H9 (cell line): ENCODE measurements at places on chromosomes 7 and 10. TPM values are rescaled to one million over a fixed set of nuclear protein-coding genes. Genes with fewer than 3 reads are reported as not detected.

DNA sequence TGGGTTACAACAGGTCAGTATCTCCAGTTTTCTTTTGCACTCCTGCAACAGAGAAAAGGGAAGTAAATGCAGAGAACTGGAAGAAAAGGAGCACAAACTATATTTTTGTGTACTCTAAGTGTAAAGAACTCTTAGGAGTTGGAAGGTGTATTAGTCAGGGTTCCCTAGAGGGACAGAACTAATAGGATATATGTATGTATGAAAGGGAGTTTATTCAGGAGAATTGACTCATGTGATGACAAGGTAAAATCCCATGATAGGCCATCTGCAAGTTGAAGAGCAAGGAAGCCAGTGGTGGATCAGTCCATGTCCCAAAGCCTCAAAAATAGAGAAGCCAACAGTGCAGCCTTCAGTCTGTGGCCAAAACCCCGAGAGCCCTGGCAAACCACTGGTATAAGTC lies 22.6 kb upstream of the RAB18 start:
- no peaks in the 10 kb centered on the region for H3K36me3 ChIP-seq
- no peaks in the 10 kb centered on the region for H3K27me3 ChIP-seq
- H3K4me3 ChIP-seq = no peak overlapping the region
- DNase-seq = no peak

The GRID2IP gene
- total RNA-seq = 1.7 TPM in 2 replicates

The STEAP1 gene
- 3.7 and 4.1 TPM in 2 replicates for total RNA-seq

DNA sequence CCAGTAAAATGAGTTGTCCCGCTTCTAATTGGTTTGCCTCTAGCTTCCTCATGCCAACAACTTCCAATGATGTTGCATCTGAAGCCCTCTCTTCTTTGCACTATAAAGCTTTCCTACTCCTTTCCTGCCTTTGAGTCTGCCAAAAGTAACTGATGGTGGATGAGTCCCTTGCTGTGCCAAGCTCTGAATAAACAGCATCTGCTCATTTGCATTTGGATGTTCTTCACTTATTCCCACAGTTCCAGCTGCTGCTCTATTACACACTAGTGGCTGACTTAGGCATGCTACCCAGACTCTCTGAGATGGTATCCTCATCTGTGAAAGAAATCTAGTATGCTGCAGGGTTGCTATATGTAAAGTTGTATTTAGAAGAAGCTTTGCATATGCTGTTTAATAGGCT lies 24.9 kb downstream of the SFR1 start:
- no peak overlapping the region for H3K4me3 ChIP-seq
- H3K27ac ChIP-seq = no peak overlapping the region
- H3K4me1 ChIP-seq = peaks cover 3% of the 10 kb centered on the region; the same call in 1 of the 2 replicates
- DNase-seq = no peak
- no peaks in the 10 kb centered on the region; the same call in 1 of the 2 replicates for H3K27me3 ChIP-seq

DNA sequence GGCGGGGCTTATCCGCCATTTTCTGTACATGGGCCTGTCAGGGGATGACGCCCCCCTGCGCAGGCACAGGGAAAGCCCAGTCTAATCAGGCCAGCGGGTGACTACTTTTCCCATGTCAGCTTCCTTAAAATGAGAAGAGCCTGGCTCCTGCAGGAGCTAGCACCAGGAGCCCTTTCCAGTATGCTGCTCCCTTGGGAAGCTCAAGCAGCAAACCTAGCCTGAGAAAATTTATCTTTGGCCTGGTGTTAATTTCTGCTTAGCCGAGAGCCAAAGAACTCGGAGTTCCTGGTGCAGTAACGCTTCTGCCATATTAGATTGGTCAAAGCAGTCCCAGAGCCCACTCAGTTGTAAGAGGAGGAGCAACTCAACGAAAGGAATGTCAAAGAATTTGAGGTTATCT lies 239.0 kb upstream of the PHYHIPL start:
- no peaks in the 10 kb centered on the region for H3K27me3 ChIP-seq
- H3K4me3 ChIP-seq = no peak overlapping the region
- H3K27ac ChIP-seq = no peak overlapping the region

DNA sequence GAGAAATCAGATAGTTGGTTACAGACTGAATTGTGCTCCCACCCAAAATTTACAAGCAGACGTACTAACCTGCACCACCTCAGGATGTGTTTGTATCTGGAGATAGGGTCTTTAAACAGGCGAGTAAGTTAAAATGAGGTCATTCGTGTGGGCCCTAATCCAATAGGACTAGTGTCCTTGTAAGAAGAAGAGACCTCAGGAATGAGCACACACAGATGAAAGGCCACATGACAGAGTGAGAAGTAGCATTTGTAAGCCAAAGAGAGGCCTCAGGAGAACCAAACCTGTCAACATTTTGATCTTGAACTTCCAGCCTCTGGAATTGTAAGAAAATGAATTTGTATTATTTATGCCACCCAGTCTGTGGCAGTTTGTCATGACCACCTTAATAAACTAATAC lies 149.5 kb upstream of the VWC2 start:
- no peak overlapping the region for H3K4me3 ChIP-seq
- H3K36me3 ChIP-seq = no peaks in the 10 kb centered on the region
- DNase-seq = no peak
- no peaks in the 10 kb centered on the region for H3K4me1 ChIP-seq
- no peak overlapping the region for H3K27ac ChIP-seq

DNA sequence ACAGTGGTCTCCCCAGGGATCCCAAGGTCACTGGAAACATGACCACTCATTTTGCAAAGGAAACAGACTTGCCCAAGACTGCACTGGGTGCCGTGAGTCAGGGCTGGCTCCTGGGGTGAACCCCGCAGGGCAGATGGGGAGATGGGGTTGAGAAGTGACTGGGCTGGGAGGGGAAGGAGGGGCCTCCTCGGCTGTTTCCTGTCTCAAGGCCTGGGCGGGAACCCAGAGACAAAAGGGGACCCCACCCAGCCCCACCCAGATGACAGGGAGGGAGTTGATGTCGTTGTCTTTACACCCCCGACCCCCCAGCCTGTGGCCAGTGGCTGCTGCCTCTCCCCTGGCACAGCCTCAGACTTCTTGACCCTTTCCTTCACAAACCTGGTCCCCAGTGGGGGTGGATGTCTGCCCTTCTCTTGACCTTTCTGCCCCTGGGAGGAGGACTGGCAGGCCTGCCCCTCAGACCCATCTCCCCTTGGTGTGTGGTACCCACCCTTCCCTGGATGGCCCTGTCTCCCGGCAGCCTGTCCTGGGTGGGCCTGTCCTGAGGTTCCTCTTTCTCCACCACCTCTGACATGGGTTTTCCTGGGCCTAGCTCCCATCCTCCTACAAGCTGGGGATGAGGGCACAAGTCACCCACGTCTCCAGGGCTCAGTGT lies 1.4 kb downstream of the MYO1G start:
- DNase-seq = no peak
- H3K27ac ChIP-seq = no peak overlapping the region
- peaks cover 1% of the 10 kb centered on the region for H3K36me3 ChIP-seq
- no peaks in the 10 kb centered on the region for H3K4me1 ChIP-seq
- H3K27me3 ChIP-seq = no peaks in the 10 kb centered on the region
- no peak overlapping the region; the same call in 2 of the 3 replicates for H3K4me3 ChIP-seq

The GIMAP5 gene
- not detected in 2 replicates for total RNA-seq

- H3K27me3 ChIP-seq = no peaks in the 10 kb centered on the region
- DNase-seq = no peak
- H3K4me3 ChIP-seq = no peak overlapping the region
- no peak overlapping the region for H3K27ac ChIP-seq
These were observed 19.7 kb downstream of the NUDCD3 start for GRCh38 chr7:44470628-44471245.

DNA sequence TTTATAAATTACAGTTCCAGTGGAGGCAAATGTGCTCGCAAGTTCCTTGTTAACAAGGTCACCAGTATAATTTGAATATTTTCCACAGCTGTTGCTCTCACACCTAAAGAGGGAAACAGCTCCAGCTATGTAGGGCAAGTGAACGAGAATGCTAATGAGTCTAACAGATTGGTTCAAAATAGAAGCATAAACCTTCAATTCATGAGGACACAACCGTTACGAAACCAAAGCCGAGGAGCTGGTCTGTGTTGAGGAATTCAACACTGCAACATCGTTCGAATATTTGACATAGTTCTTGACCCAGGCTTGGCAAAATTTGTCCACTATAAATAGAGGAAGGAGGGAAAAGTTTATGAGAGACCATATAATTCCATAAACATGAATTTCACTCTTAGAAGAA lies 161.3 kb downstream of the KLF6 start:
- H3K27ac ChIP-seq = no peak overlapping the region
- no peak overlapping the region for H3K4me3 ChIP-seq
- H3K36me3 ChIP-seq = peaks cover 14% of the 10 kb centered on the region
- H3K27me3 ChIP-seq = no peaks in the 10 kb centered on the region

DNA sequence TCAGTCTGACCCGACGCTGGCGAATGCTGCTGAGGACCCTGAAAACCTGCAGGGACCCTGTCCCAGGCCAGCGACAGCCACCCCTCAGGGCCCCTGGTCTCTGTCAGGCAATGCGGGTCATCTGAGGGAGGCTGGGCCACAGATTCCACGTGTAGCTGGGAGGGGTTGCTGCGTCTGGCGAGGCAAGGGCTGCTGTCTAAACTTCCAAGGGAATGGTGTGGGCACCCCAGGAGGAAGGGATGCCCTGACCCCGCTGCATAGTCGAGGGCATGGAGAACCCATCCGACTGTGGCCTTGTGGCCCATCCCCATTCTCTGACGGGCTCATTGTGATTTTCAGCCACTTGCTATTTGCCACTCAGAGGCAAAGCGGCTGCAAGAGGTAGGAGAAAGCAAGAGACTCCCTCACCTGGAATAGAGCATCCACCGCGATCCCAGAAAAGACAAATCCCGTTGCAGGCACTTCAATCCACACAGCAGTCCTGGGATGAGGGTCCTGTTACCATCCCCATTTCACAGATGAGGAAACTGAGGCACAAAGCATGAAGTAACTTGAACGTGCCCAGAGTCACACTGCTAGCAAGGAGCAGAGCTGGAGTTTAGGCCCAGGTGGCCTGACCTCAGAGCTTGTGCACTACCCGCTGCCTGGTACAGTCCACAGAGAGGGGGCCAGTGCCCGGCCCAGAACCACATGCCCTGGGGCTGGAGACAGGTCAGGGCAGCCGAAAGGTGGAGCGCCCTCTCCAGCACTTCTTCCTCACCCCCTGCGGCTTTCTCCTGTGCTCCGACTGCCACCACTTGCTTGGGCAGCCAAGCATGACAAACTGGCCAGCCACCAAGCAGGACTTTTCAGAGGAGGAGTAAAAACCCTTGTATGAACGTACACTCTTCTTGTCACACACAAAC lies 163.8 kb upstream of the KLF14 start:
- no peaks in the 10 kb centered on the region for H3K27me3 ChIP-seq
- H3K27ac ChIP-seq = no peak overlapping the region
- DNase-seq = no peak

The GRID1 gene
- total RNA-seq = 0.35 TPM in 1 of 2 replicates, not detected in the other

The CNPY4 gene
- 10.4 and 12.3 TPM in 2 replicates for total RNA-seq

- H3K4me1 ChIP-seq = peaks cover 9% of the 10 kb centered on the region; the same call in 1 of the 2 replicates
- H3K4me3 ChIP-seq = no peak overlapping the region
- DNase-seq = peak; percentile 47
These were observed 70.1 kb upstream of the CABCOCO1 start for GRCh38 chr10:61592581-61592980.

DNA sequence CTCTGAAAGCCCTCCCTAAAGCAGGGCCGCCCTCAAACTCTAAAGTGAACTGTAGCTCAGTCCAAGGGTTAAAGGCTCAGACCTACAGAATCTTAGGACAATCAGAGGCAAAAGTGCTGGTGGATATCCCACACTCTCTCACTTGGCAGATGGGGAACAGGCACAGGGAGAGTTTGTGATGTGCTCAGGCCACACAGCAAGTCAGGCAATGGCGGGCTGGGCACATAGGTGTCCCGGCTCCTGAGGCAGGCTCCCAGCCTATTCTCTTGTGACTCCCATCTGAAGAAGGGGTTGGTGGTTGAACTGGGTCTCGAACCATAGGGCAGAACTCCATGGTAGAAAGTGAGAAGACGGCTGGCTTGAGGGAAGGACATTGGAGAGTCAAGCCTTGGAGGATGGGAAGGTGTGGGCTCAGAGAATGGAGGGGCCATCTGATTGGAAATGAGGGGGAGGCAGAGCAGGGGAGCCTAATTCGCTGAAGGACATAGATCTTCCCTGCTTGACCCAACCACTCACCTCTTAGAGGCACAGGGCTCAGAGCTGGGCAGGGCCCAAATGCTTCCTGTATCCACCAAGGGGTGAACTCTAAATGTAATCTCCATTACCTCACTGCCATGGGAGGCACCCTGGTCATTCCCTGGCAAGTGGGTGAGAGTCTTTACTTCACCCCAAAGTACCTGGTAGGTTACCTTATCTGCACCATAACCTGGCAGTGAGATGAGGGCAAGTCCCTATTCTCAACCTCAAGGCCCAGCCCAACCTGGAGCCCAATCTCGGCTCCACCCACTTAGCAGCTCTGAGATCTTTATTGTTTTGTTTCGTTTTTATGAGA lies 4.9 kb upstream of the ZMIZ1 start:
- no peaks in the 10 kb centered on the region; the same call in 1 of the 2 replicates for H3K27me3 ChIP-seq
- H3K4me3 ChIP-seq = no peak overlapping the region
- DNase-seq = no peak
- H3K4me1 ChIP-seq = peaks cover 7% of the 10 kb centered on the region; the same call in 1 of the 2 replicates

- no peak for DNase-seq
- H3K4me1 ChIP-seq = no peaks in the 10 kb centered on the region
- H3K36me3 ChIP-seq = no peaks in the 10 kb centered on the region
- H3K4me3 ChIP-seq = no peak overlapping the region
- no peak overlapping the region for H3K27ac ChIP-seq
These were observed 196.7 kb downstream of the KIAA1217 start for GRCh38 chr10:24405635-24406034.

GRCh38 chr7:34192906-34193305 lies 287.6 kb downstream of the BMPER start:
- DNase-seq = no peak
- H3K27me3 ChIP-seq = no peaks in the 10 kb centered on the region
- no peaks in the 10 kb centered on the region for H3K4me1 ChIP-seq
- H3K27ac ChIP-seq = no peak overlapping the region

DNA sequence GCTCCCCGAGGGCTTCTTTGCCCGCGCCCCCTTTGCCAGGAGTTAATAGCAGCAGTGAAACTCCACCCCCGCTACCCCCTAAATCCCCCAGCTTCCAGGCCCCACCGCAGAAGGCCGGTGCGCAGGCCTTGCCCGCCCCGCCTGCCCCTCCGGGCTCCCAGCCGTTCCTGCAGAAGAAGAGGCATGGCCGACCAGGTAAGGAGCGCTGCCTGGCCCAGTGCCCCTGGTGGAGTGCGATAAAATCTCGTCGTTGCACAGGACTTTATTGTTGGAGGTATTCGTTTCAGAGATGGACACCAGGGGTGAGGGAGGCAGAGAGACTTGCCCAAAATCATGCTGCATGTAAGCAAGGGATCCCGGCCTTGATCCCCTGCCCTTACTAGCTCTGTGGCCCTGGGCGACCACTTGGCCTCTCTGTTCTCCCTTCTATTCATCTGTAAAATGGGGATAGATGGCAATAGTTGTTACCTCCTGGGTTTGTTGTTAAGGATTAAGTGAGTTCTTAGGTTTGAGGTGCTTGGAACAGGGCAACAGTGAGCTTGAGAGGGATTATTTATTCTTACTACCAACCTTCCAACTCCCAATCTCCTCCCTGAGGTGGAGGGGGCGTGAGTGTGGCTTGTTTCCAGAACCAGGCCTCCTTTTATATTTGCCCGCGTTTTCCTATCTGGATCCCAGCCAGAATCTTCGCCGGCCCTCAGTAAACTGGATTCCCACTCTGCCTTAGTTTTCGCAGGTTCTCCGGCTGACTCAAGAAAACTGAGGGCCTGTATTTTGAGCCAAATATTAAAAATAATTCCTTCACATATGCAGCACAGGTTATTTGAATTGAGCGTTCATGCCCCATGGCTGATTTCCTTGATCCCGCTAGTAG lies 78.3 kb downstream of the WIPF3 start:
- peaks cover 17% of the 10 kb centered on the region for H3K36me3 ChIP-seq
- peaks cover 4% of the 10 kb centered on the region; the same call in 1 of the 2 replicates for H3K4me1 ChIP-seq
- H3K27me3 ChIP-seq = no peaks in the 10 kb centered on the region
- peak; percentile 79 for DNase-seq

GRCh38 chr7:40120020-40120419 lies 14.4 kb downstream of the MPLKIP start:
- no peaks in the 10 kb centered on the region for H3K27me3 ChIP-seq
- H3K4me3 ChIP-seq = no peak overlapping the region
- H3K36me3 ChIP-seq = no peaks in the 10 kb centered on the region
- H3K4me1 ChIP-seq = no peaks in the 10 kb centered on the region
